Posterior cingulate gyrus (tissue), 11 donors: ENCODE measurements at places on chromosomes 4 and X.

DNA sequence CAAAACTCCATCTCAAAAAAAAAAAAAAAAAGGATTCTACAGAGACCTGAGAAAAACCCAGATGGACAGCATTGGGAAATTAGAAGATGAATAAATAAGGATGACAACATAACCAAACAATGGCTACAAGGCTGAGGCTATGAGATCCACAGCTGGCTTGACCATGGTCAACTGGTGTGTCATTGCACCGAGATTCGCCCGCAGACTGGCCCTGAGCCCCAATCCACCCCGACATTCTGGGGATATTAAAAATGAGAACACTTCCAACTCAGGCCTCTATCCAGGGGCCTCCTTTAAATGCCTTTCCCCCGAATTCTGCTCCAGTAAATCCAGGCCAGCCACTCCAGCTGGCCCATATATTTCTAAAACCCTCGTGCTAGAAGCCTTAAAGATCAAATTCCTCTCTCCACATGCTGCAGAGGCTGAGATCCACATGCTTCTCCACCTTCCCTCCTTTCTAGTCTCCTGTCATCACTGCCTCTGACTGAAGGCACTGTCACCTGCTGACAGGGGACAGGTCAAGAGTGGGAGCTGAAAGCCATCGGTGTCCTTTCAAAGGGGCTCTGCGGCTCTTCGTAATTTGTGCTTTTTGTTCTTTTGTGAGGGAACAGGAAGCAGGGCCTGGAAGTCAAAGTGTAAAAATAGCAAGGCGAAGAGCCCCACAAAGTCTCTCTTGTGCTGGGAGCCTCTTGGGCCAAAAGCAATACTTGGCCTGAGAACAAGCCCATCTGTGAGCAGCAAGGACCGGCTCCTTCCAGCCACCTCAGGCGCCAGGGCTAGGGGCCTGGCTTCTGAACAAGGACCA is 203.7 kb downstream of the NSUN7 start:
- no peak for DNase-seq

GRCh38 chr4:31737419-31737818 is 1017.2 kb downstream of the PCDH7 start:
- no peak for DNase-seq

DNA sequence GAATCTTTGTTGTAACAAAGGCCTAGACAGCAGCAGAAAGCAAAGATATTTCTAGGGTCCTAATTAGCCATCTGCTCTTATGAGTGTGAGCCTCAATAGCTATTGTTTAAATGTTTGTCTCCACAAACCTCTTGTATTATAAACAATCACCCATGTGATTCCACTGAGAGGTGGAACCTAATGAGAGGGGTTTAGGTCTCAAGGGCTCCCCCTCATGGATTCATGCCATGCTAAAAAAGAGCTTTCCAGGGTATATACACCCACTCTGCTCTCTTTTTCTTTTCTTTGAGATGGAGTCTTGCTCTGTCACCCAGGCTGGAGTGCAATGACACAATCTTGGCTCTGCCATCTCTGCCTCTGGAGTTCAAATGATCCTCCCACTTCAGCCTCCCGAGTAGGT is 42.1 kb downstream of the TRIM61 start:
- no peak for DNase-seq

DNA sequence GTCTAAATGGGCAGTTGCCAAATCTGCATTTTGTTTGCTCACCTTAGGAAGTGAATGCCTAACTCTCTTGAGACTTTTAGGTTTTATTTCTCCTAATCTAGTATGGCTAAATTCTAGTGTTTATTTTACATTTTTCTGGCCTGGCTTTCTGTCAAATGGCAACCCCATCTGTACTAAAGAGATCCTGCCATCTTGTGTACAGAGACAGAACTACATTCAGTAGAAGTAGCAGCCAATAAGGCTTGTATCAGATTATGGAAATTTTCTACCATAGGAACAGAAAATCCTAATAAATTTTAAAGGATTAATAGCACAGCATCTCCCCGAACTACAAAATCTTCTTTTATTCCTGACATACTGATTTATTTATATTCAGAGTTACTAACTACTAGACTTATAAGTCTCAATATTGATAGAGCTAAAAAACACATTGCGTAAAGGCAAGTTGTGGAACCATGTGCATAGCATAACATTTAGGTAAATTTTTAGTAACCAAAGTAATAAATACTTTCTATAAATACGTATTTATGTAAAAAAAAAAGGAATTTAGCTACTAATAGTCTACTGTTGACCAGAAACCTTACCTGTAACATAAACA is 45.5 kb downstream of the TMEM144 start:
- no peak for DNase-seq

- no peak for DNase-seq
Observed at GRCh38 chr4:136281889-136282288, 1250.4 kb downstream of the PCDH18 start.

DNA sequence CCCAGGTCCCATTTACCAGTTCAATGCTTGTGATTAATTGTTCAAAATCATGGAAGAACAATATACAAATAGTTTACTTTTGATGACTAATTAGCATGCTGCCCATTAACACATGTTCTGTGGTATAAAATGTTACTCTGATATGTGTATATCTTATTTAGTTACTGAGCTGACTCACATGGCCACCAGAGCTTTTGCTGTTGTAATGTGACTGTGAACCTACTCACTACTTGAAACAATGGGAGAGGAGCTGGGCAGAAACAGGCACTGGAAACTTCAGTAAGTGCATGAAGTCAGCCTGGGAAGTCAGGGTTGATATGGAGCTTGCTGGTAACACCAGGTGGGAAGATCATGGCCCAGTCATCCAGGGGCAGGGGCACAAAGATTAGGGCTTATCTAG is 72.7 kb upstream of the MAD2L1 start:
- no peak for DNase-seq

DNA sequence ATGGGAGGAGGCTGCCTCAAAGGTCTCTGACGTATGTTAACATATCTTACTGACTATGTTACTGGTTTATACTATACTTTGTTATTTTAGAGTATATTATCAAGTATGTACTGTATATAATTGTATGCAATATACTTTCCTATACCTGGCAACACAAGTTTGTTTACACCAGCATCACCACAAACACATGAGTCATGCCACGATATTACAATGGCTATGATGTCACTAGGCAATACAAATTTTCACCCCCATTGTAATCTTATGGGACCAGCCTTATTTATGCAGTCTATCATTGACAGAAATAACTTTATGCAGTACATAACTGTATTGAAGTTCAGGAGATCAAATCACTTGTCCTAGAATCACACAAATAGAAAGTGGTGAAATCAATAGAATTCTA is 329.9 kb upstream of the SLC7A11 start:
- DNase-seq: no peak

DNA sequence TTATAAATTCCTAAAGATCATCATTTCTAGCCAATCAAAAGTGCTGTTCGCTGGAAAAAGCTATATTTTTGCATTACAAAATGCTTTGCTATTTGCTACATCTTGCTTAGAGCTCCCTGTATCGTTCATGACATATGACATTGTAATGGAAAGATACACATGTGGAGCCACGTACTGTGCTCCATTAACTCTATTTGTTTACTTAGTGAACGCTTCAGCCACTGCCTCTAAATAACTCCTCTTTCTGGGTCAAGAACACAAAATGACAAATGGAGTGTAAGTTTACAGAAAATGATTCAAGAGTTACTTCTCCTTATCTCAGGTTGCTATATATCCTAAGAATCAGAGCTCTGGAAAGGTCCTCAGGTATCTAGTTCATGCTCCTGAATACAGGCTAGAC is 329.1 kb upstream of the SMIM31 start:
- no peak for DNase-seq

GRCh38 chr4:146975527-146975926 is 29.9 kb upstream of the TTC29 start:
- no peak for DNase-seq

DNA sequence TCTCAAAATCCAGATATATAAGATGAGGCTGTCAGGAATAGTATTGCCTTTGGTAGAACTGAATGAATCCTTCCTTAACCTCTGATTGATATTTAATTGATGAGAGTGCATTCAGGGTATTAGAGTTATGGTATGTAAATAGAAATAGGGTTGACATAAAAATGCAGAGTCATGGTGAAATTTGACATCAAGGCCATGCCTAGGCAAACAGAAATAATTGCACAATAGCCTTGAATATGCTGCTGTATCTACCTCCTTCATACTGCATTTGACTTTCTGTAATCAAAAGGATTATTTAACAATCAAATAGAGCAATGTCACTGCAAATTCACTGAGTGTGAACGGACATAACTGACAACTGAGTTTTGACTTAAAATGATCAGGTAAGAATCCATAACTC is 1316.3 kb downstream of the STIM2 start:
- DNase-seq: no peak

DNA sequence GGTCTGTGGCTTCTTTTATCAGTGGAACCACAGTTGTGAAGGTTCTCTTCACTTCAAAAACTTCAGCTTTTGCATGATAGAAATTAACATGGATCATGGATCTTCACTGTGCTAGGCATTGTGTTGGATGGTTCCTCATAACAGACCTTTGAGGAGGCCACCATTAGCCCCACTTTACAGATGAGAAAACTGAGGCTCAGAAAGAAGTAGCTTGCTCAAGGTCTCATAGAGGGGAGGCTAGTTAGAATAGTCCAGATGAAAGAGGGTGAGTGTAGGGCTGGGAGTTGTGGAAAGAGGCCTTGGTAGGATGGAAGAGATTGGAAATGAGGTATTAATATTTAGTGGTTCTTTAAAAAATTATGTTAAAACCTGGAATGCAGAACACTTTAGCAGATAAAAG is 2.6 kb downstream of the TSR2 start:
- DNase-seq: no peak

GRCh38 chr4:74522251-74522991 is 77.5 kb downstream of the AREG start:
- DNase-seq: no peak

DNA sequence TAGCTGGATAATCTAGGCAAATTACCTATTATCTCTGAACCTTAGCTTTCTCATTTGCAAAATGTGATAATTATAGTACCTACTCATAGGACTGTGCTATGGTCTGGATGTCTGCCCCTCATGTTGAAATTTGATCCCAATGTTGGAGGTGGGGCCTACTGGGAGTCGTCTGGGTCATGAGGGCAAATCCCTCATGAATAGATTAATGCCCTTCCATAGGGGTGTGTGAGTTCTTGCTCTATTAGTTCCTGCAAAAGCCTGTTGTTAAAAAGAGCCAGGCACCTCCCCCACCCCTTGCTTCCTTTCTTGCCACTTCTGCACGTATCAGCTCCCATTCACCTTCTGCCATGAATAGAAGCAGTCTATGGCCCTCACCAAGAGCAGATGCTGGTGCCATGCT is 73.9 kb downstream of the SERTM2 start:
- DNase-seq: no peak

DNA sequence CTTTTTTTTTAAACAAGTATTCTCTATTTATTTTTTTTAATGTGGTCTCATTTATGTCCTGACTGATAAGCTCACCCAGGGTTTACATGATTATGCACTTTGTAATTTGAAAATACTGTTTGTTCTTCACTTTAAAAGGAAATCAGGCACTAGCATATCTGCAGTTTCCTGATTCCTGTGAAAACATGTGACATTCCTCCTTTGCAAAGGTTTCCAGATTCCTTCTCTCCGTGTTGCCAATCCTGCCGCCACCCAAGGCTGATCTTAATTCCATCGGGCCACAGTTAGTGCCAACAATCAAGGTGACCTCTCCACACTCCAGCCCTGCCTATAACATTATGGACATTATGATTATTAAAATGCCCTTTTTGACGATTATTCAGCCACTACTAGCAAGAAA is 225.4 kb downstream of the PCDH7 start:
- DNase-seq: no peak

DNA sequence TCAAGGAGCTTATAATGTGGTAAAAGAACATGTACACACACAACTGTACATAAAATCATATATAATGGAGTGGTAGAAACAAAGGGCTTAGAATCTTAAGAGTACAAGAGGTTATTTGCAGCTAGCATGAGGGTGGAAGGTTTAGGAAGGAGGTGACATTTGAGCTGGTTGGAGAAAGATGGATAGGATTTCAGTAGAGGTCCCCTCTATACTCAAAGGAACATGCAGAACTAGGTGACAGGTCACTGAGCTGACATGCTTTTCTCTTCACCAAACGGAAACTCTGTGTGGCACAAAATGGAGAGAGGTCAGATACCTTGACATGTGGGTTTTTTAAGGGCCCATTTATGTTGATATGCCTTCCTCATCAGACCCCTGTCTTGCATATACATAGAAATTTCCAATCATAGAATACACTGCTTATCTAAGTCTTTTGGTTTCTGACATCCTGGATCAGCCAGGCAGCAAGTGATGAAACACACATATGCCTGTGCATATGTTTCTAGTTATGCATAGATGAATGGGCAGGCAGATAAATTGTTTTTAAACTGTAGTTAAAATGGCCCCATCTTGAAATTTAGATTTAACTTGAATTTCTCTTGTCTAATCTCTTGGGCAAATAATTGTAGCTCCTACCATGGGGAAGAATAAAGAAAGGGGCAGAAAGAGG is 29.3 kb downstream of the CLCN5 start:
- DNase-seq: no peak

GRCh38 chr4:94458682-94459081 is 6.9 kb downstream of the PDLIM5 start:
- DNase-seq: no peak

- DNase-seq: no peak
Observed at GRCh38 chr4:6017030-6017429, 1.2 kb downstream of the C4orf50 start.

GRCh38 chr4:8069102-8069752 is 89.4 kb downstream of the ABLIM2 start:
- DNase-seq: no peak

GRCh38 chr4:27293831-27294230 is 433.2 kb downstream of the STIM2 start:
- DNase-seq: no peak
